ENCODE measurements at places on chromosomes 16 and 17.

- no peak for DNase-seq
These were observed 6.0 kb downstream of the NKIRAS2 start for GRCh38 chr17:42025936-42026335.

DNA sequence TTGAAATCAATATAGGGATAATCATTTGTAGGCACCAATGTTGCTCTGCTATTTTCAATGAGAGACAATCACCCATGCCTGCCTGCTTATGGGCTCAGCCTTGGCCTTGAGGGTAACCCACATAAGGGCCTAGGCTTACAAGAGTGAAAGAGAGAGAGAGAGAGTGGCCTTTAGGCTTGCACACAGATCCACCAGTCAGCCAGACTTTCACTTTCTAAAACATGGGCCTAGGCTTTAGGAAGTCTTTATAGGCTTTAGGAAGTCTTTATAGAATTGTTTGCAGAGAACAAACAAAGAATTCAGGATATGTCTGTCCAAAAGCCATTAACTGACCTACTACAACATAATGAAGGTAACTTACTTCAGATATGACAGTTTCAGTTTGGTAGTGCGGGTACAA, 3.4 kb downstream of the ABCA9 start:
- DNase-seq, result no peak

GRCh38 chr17:74748529-74749278, at the start of gene NHERF1:
TSS of gene NHERF1 (plus strand) at chr17:74748628. CDS start at chr17:74748847, 219 bp downstream.
- peak; percentile 89 for DNase-seq

DNA sequence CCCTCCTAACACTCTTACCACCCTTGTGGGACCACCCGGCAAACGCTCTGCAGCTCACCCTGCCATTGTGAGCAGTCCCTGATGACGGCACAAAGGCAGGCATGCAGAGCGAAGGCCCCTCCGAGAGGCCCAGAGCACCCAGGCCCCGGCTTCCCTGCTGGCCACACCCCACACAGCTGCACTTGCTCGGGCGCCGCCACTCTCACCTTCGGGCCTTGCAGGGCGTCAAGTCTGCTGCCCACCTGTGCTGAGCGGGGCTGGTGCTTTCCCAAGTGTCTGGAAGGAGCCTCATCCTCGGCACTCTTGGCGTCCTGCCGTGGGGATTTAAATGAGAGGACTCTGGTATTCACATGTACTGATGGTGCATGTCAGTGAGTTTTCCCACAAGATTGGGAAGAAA, 30.3 kb upstream of the FASN start:
- DNase-seq, result no peak

DNA sequence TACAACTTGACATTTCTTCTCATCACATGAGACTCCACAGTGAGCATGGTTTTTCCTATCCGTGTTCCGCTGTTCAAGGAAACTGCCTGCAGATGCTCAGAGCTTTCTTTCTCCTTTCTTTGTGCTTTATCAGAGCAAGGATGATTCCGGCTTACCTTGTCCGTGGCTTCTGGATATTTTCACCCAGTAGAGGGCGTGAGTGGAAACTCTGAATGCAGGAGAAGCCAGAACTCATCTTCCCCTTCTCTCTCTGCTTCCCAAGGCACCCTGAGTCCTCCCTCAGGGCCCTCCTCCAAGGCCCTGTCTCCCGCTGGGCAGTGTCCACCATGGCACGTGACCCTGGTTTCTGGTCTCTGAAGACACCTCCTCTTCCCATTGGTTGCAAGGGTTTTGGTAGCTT, 721.1 kb upstream of the RBFOX1 start:
- no peak for DNase-seq

DNA sequence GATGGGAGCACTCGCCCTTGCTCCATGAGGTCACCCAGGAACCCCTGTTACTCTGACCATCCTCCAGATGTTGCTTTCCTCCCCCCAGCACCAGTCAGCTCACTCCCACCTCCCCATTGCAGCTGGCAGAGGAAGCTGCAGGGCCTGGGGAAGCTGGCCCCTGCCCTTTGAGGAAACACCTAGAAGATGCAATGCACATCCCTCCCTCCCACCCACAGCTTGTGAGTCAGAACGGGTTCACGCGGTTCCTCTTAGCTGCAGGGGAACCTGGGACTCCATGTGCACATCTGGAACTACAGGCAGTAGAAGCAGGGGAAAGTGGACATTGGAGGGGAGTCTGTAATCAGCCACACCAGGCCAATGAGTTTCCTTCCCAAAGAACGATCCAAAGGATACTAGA, 96.9 kb downstream of the KATNIP start:
- no peak for DNase-seq

Data from NCI-H1105 treated with DMSO at 0.1 percent for 48 hours (cell line).